Spleen (tissue), 13 donors: ENCODE measurements at places on chromosomes 16 and 17. TPM values are rescaled to one million over a fixed set of nuclear protein-coding genes. Genes with fewer than 3 reads are reported as not detected.

Gene PLXDC1
- 3.3 TPM for polyA plus RNA-seq

Gene ADCY9
- polyA plus RNA-seq = 0.70 TPM

Gene NT5M
- polyA plus RNA-seq = 2.1 TPM

Gene SECTM1
- polyA plus RNA-seq = 6.0 TPM

Gene TBC1D3D
- not detected for polyA plus RNA-seq

DNA sequence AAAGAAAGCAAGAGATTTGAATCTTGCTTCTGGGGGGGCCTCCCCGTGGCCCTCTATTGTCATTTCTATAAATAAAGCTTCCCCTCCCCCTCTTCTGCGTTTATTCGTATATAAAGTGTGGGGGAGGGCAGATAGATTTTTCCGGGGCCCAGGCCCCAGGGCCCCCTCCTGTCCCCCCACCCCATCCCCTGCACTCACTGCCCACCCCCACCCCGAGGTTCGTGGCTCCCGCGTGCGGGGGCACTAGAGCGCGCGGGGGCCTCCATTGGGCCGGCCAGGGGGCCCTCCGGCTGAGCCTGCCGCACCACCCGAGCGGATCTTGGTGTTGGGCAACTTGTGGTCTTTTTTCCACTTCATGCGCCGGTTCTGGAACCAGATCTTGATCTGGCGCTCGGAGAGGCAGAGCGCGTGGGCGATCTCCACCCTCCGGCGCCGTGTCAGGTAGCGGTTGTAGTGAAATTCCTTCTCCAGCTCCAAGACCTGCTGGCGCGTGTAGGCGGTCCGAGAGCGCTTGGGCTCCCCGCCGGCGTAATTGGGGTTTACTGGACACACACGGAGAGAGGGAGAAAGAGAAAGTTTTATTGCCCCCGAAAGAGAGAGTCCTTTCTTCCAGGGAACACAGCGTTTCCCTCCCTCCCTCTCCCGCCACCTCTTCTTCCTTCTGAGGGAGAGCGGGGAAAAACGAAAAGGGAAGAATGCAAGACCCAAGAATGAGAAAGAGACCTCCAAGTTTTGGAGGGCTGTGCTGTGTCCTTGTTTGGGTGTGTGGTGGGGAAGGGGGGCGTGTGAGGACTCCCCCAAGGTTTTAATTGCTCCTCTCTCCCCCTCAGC is 1.5 kb downstream of the HOXB4 start:
- DNase-seq = no peak

GRCh38 chr16:2860826-2861567 is 3.0 kb upstream of the PRSS22 start:
- peak; percentile 40 for DNase-seq

DNA sequence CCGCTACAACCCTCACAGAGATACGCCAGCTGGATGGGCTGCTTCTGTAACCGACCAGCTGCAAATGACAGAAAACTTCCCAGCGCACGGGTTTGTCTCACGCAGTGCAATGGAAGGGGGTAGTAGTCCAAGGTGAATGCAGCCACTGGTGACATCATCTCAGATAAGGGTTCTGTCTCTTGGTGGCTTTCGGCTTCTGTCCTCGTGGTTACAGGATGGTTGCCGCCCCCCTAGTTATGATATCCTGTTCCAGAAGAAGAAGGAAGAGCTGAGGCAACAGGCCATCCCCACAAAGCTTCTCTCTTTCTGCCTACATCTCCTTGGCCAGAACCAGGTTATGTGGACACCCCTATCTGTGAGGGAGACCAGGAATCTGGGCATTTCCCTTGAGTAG is 40.3 kb upstream of the BAHCC1 start:
- no peak for DNase-seq

GRCh38 chr16:11848842-11849241 is 2.5 kb downstream of the RSL1D1 start:
- no peak for DNase-seq

- DNase-seq = no peak
These were observed 101.9 kb downstream of the KCNJ2 start for GRCh38 chr17:70271200-70271599.

DNA sequence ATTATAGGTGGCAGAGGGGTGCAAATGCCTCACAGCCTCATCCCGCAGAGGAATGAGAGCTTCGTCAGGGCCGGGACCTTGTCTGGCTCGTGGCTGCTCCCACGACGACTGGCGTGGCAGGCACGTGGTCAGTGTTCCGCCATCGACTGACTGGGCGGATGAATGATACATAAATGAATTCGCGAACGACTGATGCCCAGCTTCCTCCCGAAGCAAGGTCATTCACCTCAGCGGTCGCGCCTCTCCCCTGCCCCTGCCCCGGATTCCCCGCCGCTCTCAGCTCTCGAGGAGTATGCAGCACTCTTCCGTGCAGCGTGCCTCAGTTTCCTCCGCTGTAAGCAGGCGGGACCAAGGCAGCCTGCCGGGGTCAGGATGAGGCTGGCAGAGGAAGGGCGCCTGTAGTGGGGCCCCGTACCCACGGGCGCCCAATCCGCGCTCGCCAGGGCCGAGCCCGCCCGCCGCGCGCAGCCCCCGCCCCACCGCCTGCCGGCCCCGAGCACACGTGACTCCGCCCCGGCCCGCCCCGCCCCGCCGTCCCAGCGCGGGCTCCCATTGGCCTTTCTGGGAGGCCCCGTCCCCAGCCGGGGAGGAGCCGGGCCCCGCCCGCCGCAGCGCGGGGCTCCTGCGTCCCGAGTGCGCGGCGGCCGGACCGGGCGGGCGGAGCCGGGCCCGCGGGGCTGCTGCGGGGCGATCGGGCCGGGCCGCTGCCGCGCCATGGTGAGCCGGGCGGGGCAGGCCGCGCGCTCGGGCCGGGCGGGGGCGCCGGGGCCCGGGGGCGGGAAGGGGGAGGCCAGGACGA is at the start of gene SNN:
Gene SNN, plus strand, starts transcription at position 632 of the 799 bp plus-strand sequence. CDS start 7,605 bp downstream, outside the sequence.
- peak; percentile 97 for DNase-seq

GRCh38 chr16:85991856-85992255 is 92.9 kb downstream of the IRF8 start:
- DNase-seq = no peak

- DNase-seq = no peak
These were observed 137.5 kb downstream of the SOCS1 start for GRCh38 chr16:11118479-11118878.
